ENCODE measurements at places on chromosomes 7 and 10.

DNA sequence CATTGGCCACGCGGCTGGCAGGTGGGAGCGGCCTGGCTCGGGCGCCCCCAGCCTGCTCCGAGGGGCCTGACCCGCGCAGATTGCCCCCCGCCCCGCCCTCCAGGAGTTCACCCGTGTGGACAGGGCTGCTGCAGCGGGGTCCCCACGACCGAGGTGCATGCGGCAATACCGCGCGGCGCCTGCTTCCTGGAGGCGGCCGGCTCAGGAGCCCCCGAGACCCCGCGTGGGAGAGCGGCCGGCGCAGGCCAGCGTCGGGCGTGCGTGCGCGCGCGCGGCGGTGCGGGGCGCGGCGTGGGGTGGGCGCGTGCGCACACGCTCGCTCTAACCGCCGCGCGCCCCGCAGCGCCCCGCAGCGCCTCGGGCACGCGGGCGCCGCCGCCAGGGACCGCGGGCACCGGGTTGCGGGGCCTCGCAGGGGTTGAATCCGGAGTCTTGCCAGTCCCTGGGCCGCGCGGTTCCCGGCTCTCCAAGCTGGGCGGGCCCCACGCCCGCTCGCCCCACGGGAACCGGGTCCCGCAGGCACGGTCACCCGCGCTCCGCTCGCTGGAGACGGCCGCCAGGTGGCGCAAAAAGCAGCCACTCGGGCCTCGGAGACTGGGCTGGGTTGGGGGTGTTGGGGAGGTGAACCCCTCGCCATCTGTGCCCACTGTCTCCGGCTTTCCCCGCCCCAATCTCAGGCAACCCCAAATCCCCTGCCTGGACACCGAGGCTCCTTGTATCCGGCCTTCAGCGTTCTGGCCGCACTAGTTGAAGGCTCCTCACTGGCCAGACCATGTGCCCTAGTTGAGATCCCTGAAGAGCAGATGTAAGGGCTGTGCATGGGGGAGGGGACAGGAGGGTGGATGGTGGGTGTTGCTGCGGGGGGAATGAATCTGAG, 1.3 kb upstream of the ACHE start:
- H3K4me3 ChIP-seq, result no peak overlapping the region
- peaks cover 11% of the 10 kb centered on the region for H3K4me1 ChIP-seq
- no peak overlapping the region for H3K27ac ChIP-seq
- H3K27me3 ChIP-seq, result peaks cover 17% of the 10 kb centered on the region
- peaks cover 4% of the 10 kb centered on the region for H3K36me3 ChIP-seq
- peak; percentile 66 for DNase-seq

- DNase-seq, result peak; percentile 45
- peaks cover 12% of the 10 kb centered on the region for H3K4me1 ChIP-seq
- H3K27me3 ChIP-seq, result peaks cover 3% of the 10 kb centered on the region
- H3K4me3 ChIP-seq, result peak overlapping the region; percentile 95
- H3K36me3 ChIP-seq, result no peaks in the 10 kb centered on the region
Observed at GRCh38 chr7:40133561-40134427, 628 bp downstream of the MPLKIP start.

GRCh38 chr10:12255048-12255447, 59.1 kb downstream of the CDC123 start:
- no peaks in the 10 kb centered on the region for H3K4me1 ChIP-seq
- H3K4me3 ChIP-seq, result no peak overlapping the region
- peaks cover 3% of the 10 kb centered on the region for H3K36me3 ChIP-seq
- peaks cover 3% of the 10 kb centered on the region for H3K27me3 ChIP-seq
- DNase-seq, result no peak

DNA sequence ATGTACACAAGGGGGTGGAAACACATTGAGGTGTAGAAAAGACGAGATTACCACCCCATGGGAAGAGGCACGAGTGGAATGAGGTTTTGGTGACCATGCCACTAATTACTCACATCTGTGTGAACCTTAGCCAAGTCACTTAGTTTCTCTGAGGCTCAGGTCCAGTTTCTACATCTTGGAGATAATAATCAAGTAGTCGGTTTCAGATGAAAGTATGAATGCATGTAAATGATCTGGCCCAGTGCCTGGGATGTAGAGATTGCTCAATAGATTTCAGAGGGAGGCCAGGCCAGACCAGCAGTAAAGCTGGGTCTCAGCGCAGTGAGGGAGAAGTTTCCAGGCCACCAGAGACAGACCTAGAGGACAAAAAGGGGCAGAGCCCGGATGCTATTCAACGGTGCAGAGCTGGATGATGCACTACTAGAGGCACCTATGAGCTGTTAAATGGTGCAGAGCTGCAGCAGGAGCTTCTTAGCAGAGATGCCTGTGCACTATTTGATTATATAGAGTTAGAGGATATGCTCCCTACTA, 725.1 kb downstream of the GRID1 start:
- no peaks in the 10 kb centered on the region for H3K4me1 ChIP-seq
- no peak overlapping the region for H3K4me3 ChIP-seq
- DNase-seq, result no peak

DNA sequence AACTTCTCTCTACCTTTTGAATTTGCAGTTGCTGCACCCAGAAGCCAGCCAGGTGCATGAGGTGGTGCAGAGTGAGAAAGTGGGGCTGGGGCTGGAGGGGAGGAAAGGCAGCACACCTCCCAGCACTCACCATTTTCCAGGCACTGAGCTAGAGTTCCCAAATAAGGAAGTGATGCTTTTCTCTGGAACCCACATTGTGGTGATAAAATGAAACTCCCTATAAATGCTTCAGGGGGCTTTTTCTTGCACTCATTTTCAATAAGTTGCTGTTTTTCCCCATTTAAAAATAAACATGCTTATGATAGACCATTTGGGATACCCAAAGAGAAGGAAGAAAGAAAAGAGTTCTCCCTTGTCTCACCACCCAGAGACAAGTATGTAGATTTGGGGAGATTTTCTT, 42.8 kb upstream of the TNS3 start:
- H3K27me3 ChIP-seq, result peaks cover 4% of the 10 kb centered on the region
- H3K36me3 ChIP-seq, result no peaks in the 10 kb centered on the region
- peaks cover 21% of the 10 kb centered on the region for H3K4me1 ChIP-seq
- no peak overlapping the region for H3K27ac ChIP-seq
- no peak overlapping the region for H3K4me3 ChIP-seq
- DNase-seq, result no peak

GRCh38 chr10:71205468-71205867, 6.9 kb upstream of the UNC5B start:
- H3K27ac ChIP-seq, result no peak overlapping the region
- H3K4me3 ChIP-seq, result no peak overlapping the region
- no peaks in the 10 kb centered on the region for H3K36me3 ChIP-seq
- peaks cover 3% of the 10 kb centered on the region for H3K27me3 ChIP-seq
- H3K4me1 ChIP-seq, result peaks cover 4% of the 10 kb centered on the region

DNA sequence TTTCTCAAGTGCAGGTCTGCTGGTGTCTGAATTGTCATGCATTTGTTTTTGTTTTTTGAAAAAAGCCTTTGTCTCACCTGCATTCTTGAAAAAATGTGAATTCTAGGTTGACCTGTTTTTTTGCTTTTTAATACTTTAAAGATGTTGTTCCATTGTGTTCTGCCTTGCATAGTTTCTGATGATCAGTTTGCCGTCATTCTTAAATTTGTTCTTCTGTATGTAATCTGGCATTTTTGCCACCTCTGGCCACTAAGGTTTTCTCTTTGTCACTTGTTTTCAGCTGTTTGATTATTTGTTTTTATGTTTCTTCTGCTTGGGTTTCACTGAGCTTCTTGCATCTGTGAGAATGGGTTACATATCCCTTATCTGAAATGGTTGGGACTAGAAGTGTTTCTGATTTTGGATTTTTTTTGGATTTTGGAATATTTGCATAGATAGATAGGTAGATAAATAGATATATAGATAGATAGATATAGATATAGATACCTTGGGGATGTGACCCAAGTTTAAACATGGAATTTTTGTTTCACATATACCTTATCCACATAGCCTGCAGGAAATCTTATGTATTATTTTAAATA, 16.5 kb downstream of the MGMT start:
- peaks cover 21% of the 10 kb centered on the region for H3K36me3 ChIP-seq
- DNase-seq, result no peak

DNA sequence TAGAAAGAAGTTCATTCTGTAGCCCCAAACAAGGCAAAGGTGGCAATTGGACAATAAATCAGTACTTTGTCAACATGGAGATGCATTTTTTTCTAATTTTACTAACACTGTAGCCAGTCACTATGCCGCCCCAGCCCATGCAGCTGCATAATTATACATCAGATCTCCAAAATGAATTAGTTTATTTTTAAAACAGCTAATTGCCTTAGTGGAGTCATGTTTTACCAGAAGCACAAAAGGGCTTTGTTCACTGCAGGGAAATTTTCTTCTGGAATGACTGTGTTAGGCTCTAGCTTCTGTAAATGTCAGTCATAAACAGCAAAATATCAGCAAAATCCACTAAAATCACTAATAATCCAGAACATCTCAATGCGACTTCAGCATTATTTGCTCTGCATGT, 20.1 kb upstream of the HDAC9 start:
- H3K27ac ChIP-seq, result no peak overlapping the region
- no peak for DNase-seq
- no peaks in the 10 kb centered on the region for H3K4me1 ChIP-seq

- peaks cover 19% of the 10 kb centered on the region for H3K27me3 ChIP-seq
- no peak for DNase-seq
Observed at GRCh38 chr10:133260895-133261725, 15.6 kb downstream of the ADAM8 start.

DNA sequence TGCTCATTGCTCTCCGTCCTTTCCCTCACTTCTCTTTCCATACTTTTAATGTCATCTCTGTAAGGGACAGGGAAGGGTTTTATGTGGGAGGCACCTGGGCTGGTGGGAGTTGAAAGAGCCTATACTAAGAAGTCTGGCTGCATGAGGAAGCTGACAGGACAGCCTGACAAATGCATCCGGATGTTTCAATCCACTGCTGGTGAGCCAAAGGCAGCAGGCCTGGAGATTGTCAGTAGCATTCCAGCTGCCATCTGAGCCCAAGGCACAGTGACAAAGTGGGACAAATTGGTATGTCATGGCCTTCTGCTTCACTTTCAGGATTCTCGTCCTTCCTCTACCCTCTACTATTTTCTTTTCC, 218.4 kb downstream of the STK31 start:
- H3K27me3 ChIP-seq, result no peaks in the 10 kb centered on the region
- no peak overlapping the region for H3K27ac ChIP-seq
- no peak overlapping the region for H3K4me3 ChIP-seq
- H3K4me1 ChIP-seq, result no peaks in the 10 kb centered on the region

DNA sequence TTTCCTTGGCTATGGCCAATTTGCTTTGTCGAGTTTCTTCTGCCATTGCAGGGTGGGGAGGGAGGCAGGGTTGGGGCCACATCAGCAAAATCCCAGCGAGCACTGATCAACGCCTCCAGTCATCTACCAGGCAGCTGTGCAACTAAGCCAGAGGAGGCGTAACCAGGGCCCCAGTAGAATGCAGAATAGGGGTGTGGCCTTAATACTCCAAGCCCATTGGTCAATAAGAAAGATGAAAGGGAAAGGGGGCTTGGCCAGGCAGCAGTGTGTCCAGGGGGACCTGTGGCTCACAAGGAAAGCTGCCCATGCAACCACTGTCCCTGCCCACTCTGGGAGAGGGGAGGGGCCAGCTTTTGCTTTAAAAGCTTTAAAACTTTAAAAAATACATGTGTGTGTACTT, 21.5 kb upstream of the GGCT start:
- no peak overlapping the region for H3K27ac ChIP-seq
- no peaks in the 10 kb centered on the region for H3K36me3 ChIP-seq
- H3K4me1 ChIP-seq, result peaks cover 2% of the 10 kb centered on the region

GRCh38 chr7:26397796-26398426, 106.2 kb downstream of the SNX10 start:
- peak overlapping the region; percentile 88 for H3K4me3 ChIP-seq
- peaks cover 9% of the 10 kb centered on the region for H3K27me3 ChIP-seq
- H3K4me1 ChIP-seq, result peaks cover 10% of the 10 kb centered on the region
- peak; percentile 60 for DNase-seq

GRCh38 chr7:135519233-135519688, 9.4 kb upstream of the CNOT4 start:
- H3K27ac ChIP-seq, result no peak overlapping the region
- no peak for DNase-seq
- no peak overlapping the region for H3K4me3 ChIP-seq
- no peaks in the 10 kb centered on the region for H3K36me3 ChIP-seq
- H3K4me1 ChIP-seq, result peaks cover 5% of the 10 kb centered on the region

GRCh38 chr10:31490858-31491504, 172.0 kb downstream of the ZEB1 start:
- peak overlapping the region; percentile 33 for H3K27ac ChIP-seq
- H3K4me1 ChIP-seq, result no peaks in the 10 kb centered on the region
- H3K27me3 ChIP-seq, result no peaks in the 10 kb centered on the region
- H3K36me3 ChIP-seq, result no peaks in the 10 kb centered on the region
- peak; percentile 22 for DNase-seq
- H3K4me3 ChIP-seq, result no peak overlapping the region

DNA sequence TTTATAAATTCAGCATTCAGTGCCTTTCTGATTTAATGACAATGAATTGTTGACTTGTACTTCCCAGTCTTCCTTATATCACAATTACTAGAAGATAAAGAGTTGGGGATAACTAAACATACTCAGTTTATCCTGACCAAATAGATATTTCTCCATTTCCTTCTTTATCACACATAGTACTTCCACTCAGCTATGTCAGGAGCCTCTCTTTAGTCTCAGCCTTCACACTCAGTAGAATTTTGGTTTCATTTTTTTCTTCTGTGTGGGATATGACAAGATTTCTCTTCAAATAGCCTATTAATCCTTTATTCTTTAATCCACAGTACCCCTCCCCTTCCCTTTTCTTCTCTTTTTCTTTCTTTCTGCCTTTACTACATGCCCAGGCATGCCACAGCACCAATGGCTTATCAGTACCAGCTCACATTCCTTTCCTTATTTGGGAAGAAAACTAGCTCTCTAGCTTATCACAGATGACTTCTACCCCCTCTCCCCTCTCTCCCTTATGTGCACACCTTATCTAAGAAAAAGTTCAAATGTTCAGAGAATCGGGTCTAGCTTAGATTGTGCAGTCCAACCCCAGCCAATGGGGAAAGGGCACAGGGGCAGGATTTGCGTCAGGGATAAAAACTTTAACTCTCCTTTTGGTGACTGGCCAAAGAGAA, 109.0 kb downstream of the PHF14 start:
- H3K4me3 ChIP-seq, result no peak overlapping the region
- no peaks in the 10 kb centered on the region for H3K4me1 ChIP-seq
- peak overlapping the region; percentile 28 for H3K27ac ChIP-seq
- DNase-seq, result no peak

DNA sequence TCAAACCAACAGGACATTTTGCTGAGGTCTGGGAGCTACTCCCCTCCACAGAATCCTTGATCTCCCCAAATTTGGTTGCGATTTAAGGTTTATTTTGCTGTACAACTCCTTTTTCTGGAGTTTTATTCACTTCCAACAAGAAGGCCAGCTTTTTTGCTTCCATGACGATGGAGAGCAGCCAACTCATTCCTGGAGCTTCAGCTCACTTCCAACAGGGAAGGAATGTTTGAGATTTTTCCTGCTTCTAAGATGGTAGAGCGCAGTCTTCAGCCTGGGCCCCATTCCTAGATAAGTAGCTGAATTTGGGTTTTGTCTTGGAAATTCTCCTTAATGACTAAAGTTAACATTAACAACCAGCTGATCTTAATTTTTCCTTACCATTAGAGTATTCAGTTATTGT, 30.9 kb upstream of the CREB3L2 start:
- H3K4me3 ChIP-seq, result no peak overlapping the region
- no peaks in the 10 kb centered on the region for H3K27me3 ChIP-seq
- no peaks in the 10 kb centered on the region for H3K4me1 ChIP-seq
- no peak for DNase-seq
- H3K36me3 ChIP-seq, result peaks cover 15% of the 10 kb centered on the region

- peaks cover 1% of the 10 kb centered on the region for H3K27me3 ChIP-seq
- peaks cover 13% of the 10 kb centered on the region for H3K4me1 ChIP-seq
- no peak for DNase-seq
- no peak overlapping the region for H3K4me3 ChIP-seq
- H3K36me3 ChIP-seq, result no peaks in the 10 kb centered on the region
Observed at GRCh38 chr10:64113792-64114191, 592.6 kb downstream of the REEP3 start.
